ENCODE measurements at places on chromosomes 16 and 17. TPM values are rescaled to one million over a fixed set of nuclear protein-coding genes. Genes with fewer than 3 reads are reported as not detected.

DNA sequence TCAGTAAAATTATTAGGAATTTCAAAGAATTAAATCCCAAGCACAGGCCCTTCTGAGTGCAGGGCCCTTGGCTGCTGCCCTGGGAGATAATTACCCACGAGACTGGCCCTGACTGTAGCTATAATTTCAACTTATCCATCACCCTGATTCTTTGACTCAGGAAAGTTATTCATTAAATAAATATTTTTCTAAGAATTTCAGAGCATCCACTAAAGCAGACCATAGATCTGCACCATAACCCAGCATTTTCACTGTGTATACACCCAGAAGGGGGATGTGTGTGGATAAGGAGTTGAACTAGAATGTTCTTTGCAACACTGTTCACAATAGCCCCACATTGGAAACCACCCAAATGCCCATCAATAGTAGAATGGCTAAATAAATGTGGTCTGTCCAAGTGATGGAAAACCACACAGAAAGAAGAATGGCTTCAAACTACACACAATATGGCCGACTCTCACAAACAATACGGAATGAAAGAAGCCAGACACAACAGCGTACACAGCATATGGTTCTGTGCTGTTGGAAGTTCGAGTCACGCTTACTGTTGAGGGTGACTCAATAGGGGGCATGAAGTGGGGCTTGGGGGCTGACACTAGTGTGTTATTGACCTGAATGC is 33.9 kb upstream of the MEAK7 start:
- DNase-seq, result no peak

GRCh38 chr16:27441998-27442397 is 40.0 kb downstream of the IL21R start:
- DNase-seq, result no peak

GRCh38 chr17:14048169-14048568 is 21.1 kb upstream of the COX10 start:
- no peak for DNase-seq

GRCh38 chr16:48503336-48503735 is 106.6 kb downstream of the N4BP1 start:
- DNase-seq, result no peak

- DNase-seq, result no peak
Observed at GRCh38 chr16:3028716-3029319, 5.0 kb downstream of the THOC6 start.

DNA sequence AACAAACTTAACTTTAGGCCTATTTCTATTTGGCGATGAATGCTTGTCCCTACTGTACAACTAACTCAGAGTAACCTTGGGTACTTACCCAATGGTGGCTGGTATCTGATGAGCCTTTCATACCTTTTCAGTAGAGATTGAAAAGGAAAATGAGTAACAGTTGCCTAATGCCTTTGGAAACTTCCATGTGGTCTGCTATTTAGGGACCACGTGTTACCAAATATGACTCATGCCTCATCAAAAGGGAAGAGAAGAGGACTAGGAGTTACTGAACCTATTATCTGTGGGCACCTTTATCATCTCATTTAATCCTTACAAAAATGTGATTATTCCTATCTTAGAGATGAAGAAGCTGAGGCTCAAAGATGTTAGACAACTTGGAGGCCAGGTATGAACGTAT is 8.1 kb downstream of the MYOCD start:
- no peak for DNase-seq

- no peak for DNase-seq
Observed at GRCh38 chr17:32265192-32265923, at the start of gene RHBDL3. Gene RHBDL3 (plus strand): TSS chr17:32265832. CDS start chr17:32266190, 358 bp downstream.

DNA sequence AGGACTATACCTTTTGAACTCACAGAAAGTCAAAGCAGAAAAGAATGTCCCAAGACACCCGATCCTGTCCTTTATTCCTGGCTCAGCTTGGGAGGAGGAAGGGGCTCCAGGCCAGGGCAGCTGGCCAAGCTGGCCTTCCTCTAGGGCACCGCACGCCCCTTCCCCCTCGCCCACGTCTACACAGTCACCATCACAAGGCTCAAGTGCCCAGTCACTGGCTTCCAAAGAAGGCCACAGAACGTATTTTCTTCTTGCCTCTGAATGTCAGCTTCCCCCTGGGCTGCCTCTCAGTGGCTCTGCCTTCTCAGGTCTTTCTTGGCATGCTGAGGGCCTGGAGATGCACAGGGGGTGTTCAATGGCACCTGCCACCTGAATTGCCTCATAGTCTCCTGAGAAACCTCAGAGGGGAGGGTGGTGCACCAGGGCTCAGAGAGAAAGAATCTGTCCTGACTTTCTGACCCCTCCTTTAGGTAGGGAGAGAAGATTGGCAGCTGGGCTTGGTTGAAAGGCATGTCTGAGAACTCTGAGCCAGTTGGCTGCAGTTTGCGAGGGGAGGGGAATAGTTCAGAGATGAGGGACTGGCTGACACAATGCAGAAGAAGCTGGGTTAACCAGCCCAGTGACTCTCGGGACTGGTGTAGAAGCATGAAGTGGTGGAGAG is 2.1 kb downstream of the DHRS11 start:
- no peak for DNase-seq

GRCh38 chr16:56426585-56426984 is 1.2 kb upstream of the AMFR start:
- DNase-seq, result no peak

DNA sequence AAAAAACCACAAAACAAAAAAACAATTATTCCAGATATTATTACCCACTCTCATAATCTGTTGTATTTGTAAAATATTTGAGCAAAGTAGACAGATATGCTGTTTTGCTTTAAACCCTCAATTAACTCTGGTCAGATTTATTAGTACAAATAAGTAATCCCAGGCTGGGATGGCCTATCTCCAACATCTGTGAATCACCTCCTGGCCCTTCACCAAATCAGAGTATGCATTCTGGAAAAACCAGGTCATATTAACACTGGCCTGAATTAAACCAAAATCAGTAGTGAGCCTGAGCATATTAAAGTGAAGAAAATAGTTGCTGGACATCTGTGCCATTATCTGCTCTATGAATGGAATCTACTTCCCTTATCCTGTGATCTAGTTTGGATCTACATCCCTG is 41.0 kb downstream of the STAT3 start:
- DNase-seq, result no peak

DNA sequence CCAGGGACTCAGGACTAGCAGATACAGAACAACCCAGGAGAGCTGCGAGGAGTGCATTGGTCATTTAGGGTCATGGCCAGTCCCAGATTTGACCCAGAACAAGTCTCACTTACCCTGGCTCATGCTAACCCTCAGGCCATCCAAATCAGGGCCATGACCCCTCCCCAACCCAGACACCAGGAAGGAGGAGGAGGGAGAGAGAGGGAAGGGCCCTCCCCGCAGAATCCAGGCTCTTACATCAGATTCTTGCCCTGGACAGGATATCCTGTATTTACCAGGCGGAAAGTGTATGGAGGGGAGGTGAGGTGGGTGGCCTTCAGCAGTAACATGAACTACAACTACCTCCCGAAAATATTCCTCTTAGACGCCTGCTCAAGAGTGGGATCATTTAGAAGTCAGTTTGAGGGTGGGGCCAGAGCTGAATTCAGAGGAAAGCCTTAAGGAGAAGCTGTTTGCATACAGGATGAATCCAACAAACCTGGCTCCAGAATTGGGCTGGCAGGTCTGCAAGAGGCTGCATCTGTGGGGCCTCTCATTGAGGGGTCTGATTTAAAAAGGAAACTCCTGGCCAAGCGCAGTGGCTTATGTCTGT is 2.1 kb downstream of the VAT1 start:
- peak; percentile 41 for DNase-seq

DNA sequence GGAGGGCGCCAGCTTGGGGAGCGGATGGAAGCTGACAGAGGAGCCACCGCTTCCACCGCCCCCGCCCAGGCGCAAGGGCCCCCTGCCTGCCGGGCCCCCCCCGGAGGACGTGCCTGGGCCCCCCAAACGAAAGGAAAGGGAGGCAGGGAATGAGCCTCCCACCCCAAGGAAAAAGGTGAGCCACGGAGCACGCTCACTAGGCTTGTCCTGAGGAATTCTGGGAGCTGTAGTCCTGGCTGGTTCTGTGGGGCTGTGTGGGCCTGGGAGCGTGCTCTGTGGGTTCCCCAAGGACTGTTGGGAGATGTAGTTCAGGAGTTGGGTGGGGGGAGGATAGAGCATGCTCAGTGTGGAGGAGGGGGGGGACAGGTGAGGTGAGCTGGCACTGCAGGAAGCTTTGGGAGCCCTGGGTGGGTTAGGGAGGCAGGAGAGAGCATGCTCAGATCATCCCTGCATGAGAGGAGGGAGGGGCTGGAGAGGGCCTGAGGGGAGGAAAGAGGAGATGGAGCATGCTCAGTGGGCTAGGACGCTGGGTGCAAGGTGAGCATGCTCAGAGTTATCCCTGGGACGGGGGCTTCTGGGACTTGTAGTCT is 4.5 kb downstream of the FBXL19 start:
- peak; percentile 96 for DNase-seq

- DNase-seq, result no peak
Observed at GRCh38 chr16:29641561-29641960, 21.5 kb upstream of the SPN start.

GRCh38 chr17:26792486-26792885 is 501.4 kb upstream of the WSB1 start:
- DNase-seq, result no peak

DNA sequence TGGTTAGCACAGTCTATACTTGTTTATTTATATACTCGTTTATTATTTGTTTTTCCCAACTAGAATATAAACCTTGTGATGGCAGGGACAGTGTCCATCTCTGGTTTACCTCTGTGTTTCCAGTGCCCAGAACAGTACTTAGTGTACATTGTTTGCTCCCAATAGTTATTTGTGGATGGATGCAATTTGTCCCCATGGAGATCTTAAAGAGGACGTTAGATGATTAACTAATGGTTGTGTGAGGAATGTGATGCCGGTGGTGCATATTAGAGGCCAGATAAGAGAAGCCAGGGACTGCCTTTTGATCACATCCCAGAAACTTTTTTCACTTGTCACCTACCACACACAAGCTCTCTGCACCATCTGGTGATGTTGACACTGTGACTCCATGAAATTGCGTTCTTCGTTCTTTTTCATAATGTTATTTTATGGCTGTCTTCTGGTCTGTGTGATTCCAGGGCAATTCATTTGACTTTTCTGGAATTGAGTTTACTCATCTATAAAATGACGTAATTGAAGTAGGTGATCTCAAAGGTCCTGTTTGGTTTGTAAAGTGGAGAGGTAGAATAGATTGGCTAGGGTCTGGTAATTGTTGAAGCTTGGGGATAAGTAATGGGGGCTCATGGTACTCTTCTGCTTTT is 1.2 kb downstream of the COX10 start:
- no peak for DNase-seq

RHBDL3 gene
- 12.5 TPM for total RNA-seq

HOXB8 gene
- total RNA-seq, result not detected

PLK1 gene
- total RNA-seq, result 138 TPM

ACE gene
- total RNA-seq, result 4.8 TPM

RAPGEFL1 gene
- total RNA-seq, result 24.8 TPM

CLEC18A gene
- 1.6 TPM for total RNA-seq

IL32 gene
- total RNA-seq, result 2.6 TPM

OR4D1 gene
- 0.15 TPM for total RNA-seq

KRTAP4-4 gene
- total RNA-seq, result not detected

JUP gene
- total RNA-seq, result 87.9 TPM
